ENCODE measurements at places on chromosomes 6 and 20. TPM values are rescaled to one million over a fixed set of nuclear protein-coding genes. Genes with fewer than 3 reads are reported as not detected.

- no peak for DNase-seq
These were observed 1223.6 kb upstream of the GJE1 start for GRCh38 chr6:140909156-140909555.

The LTA gene
- total RNA-seq, result not detected

GRCh38 chr6:109420751-109421150 lies 19.7 kb downstream of the PPIL6 start:
- no peak for DNase-seq

DNA sequence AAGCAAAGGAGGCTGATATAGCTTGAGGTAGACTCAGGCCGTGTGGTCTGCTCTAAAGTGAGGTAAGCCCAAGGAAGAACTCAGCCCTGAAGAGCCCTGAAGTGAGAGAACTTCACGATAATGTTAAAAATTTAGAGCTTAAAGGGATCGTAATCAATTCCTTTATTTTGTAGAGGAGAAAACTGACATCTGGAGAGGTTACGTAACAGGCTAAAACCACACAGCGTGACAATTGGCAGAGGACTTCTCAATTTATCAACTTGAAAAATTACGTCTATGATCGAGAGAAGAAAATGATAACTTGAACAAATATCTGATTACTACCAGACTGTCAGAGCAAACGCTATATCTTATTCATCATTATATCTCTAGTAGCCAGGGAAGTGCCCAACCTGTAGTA lies 121.8 kb upstream of the FOXO3 start:
- DNase-seq, result no peak

GRCh38 chr6:167163476-167164011 lies 5.8 kb upstream of the GPR31 start:
- no peak for DNase-seq

The PLCB1 gene
- total RNA-seq, result 35.4 TPM

The CLPSL2 gene
- total RNA-seq, result not detected

DNA sequence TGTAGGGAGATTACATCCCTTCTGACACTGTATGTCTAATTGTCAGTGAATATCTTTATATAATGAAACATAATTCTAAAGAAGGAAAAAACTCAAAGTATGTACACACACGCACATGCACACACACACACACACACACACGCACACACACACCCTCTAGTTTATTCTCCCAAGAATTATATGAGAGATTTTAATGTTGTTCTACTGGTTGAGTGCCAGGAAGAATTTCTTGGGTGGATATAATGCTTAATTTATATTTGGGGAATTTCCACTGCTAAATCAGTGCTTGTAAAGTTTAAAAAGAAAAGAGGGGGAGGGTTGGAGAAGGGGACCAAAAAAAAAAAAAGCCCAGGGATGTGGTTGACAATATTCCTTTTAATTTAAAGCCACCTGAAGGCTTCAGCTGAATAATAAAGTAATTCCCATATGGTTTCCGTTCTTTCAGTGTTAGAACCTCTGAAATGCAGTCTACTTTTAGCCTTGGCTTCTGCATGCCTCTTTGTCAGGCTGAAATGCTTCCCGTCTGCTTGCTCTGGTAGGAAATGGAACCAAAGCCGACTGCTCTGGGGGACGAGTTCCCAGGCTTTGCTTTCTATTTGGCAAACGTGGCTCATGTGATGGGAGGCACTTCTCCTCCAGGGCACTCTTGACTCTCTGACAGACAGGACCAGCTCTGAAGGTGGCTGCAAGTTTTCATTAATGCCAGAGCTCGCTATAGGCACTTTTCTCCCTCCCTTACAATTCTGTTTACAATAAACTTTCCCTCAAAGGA lies 225.4 kb downstream of the PRL start:
- DNase-seq, result peak; percentile 40

- no peak for DNase-seq
These were observed 157.0 kb downstream of the SCML4 start for GRCh38 chr6:107666981-107667601.

The ARMH2 gene
- not detected for total RNA-seq

The CYP39A1 gene
- total RNA-seq, result 6.3 TPM

GRCh38 chr6:135921188-135921587 lies 69.7 kb downstream of the PDE7B start:
- no peak for DNase-seq

- DNase-seq, result no peak
These were observed 480.7 kb downstream of the CD83 start for GRCh38 chr6:14598017-14598864.

DNA sequence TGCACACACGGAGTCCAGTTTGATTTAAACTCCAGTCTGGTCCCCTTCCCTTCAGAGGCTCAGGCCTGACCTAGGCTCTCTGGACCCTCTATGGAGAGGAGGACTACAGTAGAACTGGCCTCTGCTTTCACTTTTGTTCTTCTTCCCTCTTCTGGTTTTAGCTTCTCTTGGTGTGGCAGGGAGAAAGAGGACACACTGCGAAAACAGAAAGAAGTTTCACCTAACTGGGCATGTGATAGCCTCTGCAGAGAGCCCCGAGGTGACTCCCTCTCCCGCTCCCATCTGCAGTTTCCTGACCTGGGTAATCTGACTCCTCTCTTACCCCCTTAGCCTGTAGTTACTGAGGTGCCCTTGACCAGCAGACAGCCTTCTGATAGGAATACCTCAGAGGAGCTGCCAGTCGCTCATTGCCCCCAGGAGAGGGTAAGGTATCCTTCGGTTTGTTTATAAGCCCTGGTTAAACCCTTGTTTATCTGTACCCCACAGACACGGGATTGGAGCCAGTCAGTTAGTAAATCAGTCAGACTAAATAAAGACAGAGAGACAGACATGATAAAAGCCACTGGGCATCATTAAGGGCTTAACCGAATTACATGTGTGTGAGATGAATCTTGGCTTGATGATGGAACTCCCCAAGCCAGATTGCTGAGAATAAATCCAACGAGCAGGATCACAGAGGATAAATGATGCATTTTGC lies 12.0 kb upstream of the DTNBP1 start:
- no peak for DNase-seq

The SMLR1 gene
- total RNA-seq, result not detected

DNA sequence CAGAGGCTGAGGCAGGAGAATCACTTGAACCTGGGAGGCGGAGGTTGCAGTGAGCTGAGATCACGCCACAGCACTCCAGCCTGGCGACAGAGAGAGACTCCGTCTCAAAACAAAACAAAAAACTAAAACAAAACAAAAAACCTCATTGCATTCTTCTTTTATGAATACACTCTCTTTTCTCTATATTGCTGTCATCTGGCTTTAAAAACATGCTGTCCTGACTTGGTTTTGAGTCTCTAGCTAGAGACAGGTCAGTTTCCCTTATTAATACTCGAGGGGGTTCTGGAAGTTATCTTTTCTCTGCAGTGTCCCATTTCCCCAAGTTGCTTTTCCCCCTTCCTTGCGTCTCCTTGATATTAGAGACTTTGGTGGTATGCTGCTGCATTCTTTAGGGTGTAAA lies 50.9 kb downstream of the RIOK1 start:
- DNase-seq, result no peak

- no peak for DNase-seq
These were observed 100.1 kb downstream of the MAFB start for GRCh38 chr20:40588891-40589290.

DNA sequence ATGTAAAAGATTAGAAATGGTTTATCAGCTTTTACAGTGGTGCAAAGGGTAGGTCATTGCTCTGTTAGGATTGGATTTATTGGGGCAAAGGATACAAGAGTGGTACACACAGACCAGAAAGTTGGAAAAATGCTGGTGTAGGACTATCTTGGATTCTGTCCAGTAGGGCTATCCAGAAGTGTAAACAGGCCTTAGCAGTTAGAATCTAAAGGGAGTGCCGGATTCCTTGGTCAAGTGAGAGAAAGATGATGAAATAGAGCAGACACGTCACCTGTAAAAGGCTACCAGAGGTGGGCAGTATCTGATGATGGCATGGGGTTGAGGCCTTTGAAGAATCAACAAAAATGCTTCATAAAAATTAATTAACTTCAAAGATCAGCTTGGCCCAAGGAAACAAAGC lies 975.9 kb downstream of the KIF16B start:
- no peak for DNase-seq

GRCh38 chr6:4644996-4645395 lies 131.2 kb upstream of the CDYL start:
- no peak for DNase-seq

The FHL5 gene
- 4.5 TPM for total RNA-seq

The OGFRL1 gene
- total RNA-seq, result 4.4 TPM

The SMIM29 gene
- 8.6 TPM for total RNA-seq

- no peak for DNase-seq
These were observed 143.4 kb upstream of the EXOC2 start for GRCh38 chr6:836276-836853.

DNA sequence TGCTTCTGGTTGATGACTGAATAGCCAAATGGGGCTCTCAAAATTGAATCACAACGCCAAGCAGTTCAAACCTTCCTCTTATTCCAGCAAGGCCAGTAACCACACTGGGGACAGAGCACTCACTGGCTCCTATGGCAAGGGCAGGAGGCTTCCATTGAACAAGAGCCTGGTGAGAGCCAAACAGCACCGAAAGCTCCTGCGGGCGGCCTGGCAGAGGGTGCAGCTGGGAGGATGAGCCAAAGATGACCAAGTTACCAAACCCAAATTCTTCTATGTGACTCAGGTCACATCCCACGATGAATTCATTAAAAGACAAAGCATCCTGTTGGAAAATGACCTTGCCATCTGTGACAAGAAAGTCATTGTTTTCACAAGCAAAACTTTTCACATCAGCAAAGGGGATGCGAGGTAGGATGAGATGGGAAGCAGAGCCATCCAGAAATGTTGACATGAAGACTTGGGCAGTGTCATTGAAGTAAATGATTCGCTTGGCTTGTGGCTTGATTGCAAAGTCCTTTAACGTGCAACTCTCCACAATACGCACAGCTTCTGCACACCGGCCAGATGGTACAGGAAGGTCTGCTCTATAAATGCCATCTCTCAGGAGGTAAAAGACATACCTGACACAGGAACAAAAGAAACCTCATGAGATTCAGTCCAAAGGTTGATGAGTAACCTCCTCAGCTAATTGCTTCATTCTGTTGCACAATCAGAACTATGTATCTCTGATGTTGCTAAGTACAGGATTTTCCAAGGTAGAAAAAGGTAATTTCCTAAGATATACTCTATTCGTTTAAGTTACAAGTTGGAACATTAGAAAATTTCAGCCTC lies 36.3 kb downstream of the ROS1 start:
- no peak for DNase-seq

DNA sequence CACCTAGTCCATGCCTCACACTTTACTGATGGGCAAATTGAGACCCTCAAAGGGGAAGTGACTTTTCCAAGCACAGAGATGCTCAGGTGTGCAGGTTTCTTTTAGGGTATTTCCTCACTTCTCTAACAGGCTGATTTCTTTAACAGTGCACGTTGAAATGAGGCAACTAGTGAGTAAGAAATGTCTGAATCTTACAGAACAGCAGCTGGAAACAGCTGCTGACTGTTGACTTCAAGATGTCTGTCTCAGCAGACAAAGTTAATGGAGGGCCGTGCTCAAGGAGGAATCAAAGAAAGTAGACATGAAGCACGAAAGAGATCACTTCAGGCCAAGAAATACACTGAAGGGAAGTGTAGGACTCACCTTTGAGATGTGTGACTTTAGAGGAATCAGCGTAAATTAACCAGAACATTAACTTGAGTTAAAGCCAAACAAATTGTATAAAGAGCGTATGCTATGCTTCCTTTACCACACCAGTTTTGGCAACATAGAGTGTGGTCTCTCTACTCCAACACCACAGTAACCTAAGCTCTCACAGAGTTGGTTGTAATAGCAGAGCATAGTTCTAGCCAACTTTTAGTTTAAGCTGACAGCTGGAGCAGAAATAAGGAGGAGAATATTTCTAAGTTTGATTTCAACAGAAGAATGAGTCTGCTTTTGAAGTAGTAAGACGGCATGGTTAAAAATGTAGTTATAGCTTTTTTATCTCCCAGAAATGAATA lies 60.9 kb downstream of the SAMD3 start:
- no peak for DNase-seq

DNA sequence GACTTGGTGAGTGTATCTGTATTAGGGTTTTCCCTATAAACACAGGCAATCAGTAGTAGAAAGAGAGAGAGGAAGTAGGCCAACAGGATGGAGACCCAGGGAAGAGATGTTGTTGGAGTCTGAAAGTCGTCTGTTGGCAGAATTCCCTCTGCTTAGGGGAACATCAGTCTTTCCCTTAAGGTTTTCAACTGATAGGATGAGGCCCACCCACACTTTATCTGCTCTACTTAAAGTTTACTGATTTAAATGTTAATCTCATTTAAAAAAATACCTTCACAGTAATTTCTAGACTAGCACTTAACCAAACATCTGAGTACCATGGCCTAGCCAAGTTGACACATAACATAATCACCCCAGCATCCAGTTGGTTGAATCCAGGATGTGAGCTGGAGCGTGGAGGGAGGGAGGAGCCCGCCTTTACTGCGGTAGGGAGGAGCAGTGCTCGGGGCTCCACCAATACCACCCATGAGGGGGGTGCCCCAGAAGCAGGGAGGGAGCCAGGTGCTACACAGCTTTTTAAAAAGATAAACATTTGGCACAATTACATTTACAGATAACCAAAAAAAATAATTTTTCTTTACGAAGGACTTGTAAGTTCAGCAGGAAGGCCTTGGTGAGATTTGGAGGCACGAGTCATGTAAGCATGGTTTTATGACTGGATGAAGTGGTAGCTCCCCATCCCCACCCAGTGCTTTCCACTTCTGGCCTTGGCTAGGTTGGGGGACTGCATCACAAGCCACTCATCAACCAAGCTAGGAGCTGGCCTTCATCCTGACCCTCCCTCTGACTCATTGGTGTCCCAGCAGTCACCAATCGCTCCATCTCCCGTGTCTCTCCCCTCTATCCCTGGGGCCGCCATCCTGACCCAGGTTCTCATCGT lies 18.4 kb upstream of the SNX9 start:
- no peak for DNase-seq

- no peak for DNase-seq
These were observed 6.3 kb downstream of the PPP1R16B start for GRCh38 chr20:38811769-38812168.

DNA sequence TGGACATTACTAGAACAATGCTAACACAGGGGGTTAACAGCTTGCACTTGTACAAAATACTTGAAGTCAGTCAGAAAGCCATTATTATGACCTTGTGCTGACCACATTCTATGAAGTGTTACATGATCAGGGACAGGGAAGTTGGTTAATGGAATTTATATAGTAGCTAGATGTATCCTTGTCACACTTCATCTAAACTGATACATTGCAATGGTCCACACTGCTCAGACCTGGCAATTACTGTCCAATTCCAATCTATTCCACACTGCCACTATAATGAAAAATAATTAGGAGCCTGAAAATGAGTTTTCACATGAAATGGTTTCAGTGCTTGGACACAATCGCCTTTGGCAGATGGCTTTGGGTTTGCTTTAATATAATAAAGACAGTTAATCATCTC lies 850.8 kb downstream of the EPHA7 start:
- no peak for DNase-seq

GRCh38 chr6:125114248-125114858 lies 39.2 kb upstream of the TPD52L1 start:
- DNase-seq, result no peak
